ENCODE measurements at places on chromosomes 5 and 9.

DNA sequence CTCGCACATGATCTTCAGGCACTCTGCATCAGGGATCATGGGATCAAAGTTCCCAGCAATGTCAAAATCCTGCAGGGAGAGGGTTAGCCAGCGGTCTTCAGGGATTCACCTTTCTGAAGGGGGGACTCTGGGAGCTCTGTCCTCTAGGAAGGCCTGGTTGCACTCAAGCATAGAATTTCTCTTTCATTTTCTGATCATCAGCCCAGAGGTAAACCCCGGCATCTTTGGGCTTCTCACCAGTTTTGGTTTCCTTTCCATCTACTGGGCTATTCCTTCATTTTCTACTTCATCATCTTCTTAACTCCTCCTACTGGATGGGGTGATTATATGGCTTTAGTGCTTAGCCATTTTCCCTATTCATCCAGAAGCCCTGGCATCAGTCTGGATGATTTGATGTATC lies 4.6 kb upstream of the DND1 start:
- DNase-seq = no peak

DNA sequence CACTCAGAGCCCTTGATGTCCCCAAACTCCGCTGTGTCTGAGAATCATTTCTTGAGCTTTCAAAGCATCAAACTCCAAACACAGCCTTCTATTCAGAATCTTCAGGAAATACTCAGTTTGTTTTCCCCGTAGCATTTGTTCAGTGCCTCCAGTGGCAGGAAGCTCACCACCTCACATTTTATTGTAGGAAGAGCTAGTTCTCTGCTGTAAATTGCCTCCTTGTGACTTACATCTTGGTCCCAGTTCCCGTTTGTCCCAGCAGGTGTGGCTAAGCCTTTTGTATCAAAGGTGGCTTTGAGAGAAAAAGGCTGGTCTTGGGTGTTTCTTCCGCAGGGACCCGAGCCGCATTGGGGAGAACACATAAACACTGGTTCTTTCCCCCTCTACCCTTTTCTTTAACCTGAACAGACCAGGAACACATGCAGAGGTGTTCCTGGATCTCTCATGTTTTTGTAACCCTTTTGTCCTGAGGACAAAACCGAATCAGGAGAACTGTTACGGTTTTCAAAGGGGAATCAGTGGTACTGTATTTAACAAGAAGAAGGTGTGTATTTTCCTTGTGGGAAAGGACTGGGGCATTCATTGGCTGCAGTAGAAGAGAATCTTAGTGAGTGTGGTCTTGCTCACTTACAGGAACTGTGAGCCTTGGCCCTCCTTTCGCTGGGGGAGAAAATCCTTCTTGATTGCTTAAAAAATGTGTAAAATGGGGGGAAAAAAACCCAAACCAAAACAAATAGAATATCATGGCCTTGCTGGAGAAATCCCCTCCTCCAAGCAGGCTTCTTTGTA lies 1.9 kb downstream of the OSMR start:
- no peak for DNase-seq

- DNase-seq = no peak
Observed at GRCh38 chr5:61228691-61229280, 66.5 kb upstream of the SMIM15 start.

GRCh38 chr9:126677188-126678084 lies 63.7 kb downstream of the LMX1B start:
- DNase-seq = no peak

- no peak for DNase-seq
Observed at GRCh38 chr5:143527808-143528207, 124.3 kb upstream of the NR3C1 start.

- no peak for DNase-seq
Observed at GRCh38 chr9:123868002-123868401, 61.9 kb downstream of the DENND1A start.

- no peak for DNase-seq
Observed at GRCh38 chr9:117815315-117815714, 111.1 kb downstream of the TLR4 start.

DNA sequence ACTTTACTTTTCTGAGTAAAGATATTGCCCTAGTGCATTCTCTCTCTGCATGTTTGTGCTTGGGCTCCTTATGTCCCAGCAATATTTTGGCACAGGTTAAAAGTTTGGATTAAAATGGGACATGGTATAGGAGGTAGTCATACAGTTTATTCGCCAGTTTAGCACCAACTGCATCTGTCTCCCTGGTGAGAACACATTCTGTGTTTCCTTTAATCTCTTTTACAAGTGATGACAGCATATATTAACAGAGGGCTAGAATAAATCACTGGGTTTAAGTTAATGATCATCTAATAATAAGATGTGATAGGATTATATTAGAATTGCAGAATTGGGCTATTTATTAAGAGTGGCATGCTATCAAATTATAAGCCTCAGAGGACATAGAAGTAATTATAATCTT lies 550.1 kb downstream of the LRRC70 start:
- no peak for DNase-seq

DNA sequence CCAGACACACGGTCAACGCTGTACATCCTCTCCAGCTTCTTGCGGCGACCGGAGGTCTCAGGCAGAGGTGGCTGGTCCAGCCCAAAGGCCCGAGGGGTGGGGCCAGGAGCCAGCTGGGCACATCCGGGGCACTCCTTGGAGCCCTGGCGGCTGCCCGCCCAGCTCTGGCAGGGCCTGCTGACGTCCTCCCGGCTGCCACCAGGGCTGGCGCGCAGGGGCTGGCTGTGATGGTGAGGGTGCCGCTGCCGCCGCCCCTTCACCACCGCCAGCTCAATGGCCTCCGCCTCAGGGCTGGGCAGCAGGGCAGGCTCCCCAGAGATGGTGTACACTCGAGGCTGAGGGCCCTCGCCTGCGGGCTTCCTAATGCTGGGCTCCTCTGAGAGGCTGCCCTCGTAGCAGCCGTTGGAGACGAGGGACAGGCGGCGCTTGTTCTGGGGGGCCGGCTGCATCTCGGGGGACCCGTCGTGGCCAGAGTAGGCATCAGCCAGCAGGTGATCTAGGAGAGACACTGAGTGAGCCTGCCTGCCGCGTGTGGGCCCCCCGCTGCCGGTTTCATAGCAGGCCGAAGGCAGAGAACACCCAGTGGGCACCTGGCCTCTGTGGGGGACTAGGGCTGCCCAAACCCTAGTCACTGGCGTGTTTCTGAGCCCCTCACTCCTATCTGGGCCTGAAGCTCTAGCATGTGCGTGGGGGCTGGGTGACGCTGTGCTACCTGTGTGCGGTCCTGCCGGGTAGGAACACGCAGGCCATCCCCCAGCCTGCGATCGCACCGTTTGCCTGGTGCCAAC lies 1.5 kb downstream of the NSMF start:
- DNase-seq = no peak

DNA sequence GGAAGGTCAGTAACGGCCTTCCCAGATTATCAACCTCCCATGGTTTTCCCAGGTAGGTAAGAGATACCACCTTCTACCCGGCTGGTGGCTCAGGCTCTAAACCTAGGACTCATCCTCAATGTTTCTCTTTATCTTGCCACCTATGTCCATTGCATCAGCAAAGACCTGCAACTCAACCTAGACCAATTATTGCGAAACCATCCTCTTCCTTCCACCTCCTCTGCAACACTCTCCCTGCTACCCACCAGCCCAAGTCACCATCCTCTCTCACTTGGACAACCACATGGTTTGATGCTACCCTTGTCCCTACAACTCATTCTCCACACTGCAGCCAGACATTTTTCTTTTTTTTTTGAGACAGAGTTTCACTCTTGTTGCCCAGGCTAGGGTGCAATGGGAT lies 65.4 kb upstream of the GDNF start:
- no peak for DNase-seq

DNA sequence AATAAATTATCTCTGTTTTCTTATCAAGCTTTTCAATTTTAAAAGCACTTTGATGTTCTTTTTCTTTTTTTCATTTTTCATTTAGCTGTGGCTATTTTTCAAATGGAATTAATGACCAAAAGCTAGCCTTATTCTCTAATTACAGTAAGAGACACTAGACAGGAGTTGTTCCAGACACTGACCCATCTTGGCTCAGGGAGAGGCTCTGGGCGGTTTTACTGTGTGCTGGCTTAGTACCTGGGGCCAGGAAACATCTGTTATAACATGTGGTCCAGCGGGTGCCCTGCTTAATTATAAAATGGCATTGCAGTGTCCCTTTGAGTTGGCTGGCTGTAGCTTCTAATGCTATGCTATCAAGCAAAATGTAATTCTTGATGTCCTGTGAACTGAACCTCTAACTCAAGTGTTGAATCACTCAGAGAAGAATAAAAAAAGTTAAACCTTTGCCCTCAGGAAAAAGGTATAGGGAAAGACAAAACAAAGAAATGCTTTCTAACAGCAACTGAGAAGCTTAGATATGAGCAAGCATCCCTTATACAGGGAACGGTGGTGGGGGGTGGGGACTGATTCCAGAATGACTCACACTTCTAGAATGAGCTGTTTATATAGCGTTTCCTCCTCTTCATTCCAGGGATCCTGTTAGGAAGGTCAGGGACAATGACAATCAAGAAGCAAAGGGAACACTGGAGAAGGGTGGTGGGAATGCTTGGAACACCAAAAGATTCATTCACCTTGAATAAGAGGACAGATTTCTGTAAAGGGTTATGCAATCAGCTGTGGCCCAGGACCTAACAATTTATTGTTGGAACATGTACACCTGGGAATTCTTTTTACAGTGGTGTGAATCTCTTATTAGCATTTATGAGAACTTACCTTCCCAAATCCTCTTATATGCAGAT lies 58.7 kb upstream of the NFIB start:
- DNase-seq = no peak

DNA sequence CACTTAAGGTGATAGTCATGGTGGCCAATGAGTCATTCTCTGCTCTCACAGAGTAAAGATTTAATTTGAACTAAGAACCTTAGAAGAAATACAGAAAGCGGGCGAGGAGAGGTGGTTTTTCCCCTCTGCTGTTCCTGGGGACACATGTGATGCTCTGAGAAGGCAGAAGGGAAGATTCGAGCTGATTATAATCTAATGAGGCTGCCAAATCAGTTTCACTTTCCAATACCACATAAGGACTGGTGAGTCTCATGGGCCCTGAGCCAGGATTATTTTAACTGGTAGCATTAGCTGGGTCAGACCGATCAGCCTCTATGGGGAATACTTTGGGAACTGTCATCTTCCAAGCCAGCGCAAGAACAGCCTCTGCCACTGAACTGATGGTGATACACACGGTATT lies 116.5 kb downstream of the SLC1A3 start:
- no peak for DNase-seq

GRCh38 chr9:133614678-133615077 lies 5.5 kb upstream of the FAM163B start:
- DNase-seq = no peak

- no peak for DNase-seq
Observed at GRCh38 chr9:118059484-118060278, 355.5 kb downstream of the TLR4 start.

DNA sequence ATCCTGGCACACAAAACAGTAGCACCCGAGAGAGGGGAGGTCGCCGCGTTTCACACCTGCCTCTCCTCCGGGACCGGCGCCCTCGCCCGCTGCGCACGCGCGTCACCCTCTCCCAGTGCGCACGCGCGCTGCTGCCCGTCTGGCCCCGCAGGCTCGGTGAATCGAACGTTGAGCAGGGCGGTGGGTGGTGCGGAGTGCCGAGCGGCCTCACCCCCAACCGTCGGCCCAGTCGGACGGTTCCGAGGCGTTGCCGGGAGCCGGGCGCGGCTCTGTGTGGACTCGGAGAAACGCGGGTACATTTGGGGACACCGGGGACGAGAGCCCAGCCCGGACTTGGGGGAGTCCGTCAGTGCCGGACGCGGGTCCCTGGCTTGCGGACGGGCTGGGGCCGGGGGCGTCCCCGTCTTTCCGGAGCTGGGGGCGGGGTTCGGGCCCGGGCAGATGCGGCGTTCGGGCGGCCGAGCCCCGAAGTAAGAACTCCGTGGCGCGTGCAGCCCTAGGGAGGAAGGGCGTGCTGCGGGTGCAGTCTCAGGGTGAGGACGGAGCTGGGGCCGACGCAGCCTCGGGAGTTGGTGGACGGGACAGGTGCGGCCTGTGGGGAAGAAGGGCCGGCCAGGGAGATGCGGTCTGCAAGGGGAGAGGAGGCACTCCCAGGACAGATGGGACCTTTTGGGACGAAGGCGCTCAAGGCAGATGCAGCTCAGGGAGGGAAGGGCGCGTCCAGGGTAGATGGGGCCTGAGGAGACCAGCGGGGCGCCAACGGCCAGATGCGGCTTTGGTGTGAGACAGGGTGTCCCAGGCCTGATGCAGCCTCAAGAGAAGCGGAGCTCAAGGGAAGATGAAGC lies at the start of gene POMT1:
Gene POMT1 (plus strand): TSS at position 138 of the 845 bp plus-strand sequence. CDS start 1,301 bp downstream, outside the sequence.
- peak; percentile 44 for DNase-seq

DNA sequence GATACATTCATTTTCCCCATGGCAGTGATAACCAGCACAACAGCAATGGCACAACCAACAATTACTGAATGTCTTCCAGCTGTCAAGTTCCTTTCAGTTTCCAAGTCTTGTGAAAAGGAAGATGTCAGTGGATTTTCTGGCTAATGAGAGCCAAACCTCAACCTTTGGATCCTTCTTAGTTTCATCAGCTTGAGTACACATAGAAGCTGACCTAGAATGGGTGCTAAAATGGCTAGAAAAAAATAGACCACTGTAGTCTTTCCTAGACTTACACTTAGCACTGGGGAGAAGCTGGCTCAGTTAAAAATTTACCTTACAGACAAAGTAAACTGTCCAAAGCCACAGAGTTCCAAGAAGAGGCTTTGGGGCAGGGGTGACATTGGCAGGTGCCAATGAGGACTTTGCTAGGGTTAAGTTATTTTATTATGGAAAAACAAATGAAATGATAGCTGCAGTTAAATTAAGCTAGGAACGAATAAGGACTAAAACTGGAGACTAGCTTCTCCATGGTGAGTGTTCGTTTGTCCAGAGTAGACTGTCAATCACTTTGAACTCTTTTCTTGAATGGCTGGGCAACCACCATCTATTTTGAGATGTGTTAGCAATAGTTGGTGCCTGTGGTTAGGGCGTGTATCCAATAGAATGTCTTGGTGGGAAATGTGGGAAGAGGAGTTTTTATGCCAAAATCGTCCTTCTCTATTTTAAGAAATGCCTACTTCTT lies 25.9 kb upstream of the TXN start:
- DNase-seq = no peak

DNA sequence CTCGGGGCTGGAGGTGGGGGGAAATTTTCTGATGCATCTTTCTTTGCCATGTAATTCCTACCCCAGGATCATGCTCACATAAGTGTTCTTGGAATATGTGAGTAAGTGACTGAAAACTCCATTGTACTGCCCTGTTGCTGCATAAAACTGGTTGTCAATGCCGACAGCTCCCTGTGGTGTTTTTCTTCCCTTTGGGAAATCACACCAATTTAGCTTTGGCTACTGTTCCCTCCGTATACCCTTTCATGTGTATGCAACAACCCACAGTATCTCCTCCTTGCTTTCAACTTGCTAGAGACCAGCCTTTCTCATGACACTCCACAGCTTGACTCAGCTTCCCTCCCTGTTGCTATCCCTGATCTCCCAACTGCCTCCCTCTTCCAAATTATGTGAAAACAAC lies 240.6 kb downstream of the TRIM32 start:
- no peak for DNase-seq
